ENCODE measurements at places on chromosomes 12 and 14. TPM values are rescaled to one million over a fixed set of nuclear protein-coding genes. Genes with fewer than 3 reads are reported as not detected.

The CCDC175 gene
- 1.1 TPM for total RNA-seq

The IL26 gene
- total RNA-seq = not detected

The FANCM gene
- 6.8 TPM for total RNA-seq

The TAS2R43 gene
- total RNA-seq = 2.2 TPM

GRCh38 chr14:73651005-73651404 is 6.2 kb downstream of the DNAL1 start:
- no peaks in the 10 kb centered on the region for H3K27me3 ChIP-seq
- H3K27ac ChIP-seq = no peak overlapping the region
- H3K36me3 ChIP-seq = no peaks in the 10 kb centered on the region
- H3K4me1 ChIP-seq = no peaks in the 10 kb centered on the region
- no peak for DNase-seq
- H3K4me3 ChIP-seq = no peak overlapping the region

GRCh38 chr14:75274899-75275569 is 3.6 kb upstream of the FOS start:
- H3K4me1 ChIP-seq = no peaks in the 10 kb centered on the region
- no peak overlapping the region for H3K27ac ChIP-seq
- H3K36me3 ChIP-seq = no peaks in the 10 kb centered on the region
- no peak overlapping the region for H3K4me3 ChIP-seq
- DNase-seq = no peak
- H3K27me3 ChIP-seq = peaks cover 2% of the 10 kb centered on the region

- H3K36me3 ChIP-seq = no peaks in the 10 kb centered on the region
- no peaks in the 10 kb centered on the region for H3K4me1 ChIP-seq
- no peak overlapping the region for H3K4me3 ChIP-seq
- DNase-seq = no peak
- H3K27me3 ChIP-seq = no peaks in the 10 kb centered on the region
Measured at GRCh38 chr12:108210001-108210400, 80.9 kb downstream of the WSCD2 start.

DNA sequence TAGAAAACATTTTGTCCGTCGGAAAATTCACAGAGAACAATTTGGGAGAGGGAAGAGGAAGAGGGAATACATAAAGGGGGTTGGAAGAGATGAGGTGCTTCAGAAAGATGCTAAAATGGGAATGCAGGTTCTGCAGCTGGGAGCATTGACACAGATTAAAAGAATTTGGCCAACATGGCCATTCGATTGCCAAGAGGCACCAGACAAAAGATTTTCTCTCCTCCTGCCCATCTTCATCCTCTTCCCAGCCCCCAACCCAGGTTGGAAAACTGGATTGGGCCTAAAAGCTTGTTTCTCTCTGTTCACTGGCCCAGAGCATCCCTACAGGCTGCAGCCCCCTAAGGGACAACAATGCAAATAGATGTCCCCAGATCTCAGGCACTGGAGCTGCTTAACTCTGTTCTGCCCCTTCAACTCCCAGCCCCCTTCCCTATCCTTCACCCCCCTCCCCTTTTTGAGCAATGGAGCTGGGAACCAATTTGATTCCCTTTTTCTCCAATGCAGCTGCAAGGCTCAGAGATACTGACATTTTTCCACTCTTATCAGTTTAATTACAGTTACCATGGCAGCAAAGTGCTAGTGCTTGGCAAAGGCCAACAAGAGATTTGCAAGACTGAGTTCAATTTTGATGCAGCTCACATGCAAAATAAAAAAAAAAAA is 1.9 kb downstream of the LMO3 start:
- no peaks in the 10 kb centered on the region for H3K36me3 ChIP-seq
- no peak overlapping the region for H3K4me3 ChIP-seq
- no peaks in the 10 kb centered on the region for H3K27me3 ChIP-seq
- H3K27ac ChIP-seq = no peak overlapping the region

DNA sequence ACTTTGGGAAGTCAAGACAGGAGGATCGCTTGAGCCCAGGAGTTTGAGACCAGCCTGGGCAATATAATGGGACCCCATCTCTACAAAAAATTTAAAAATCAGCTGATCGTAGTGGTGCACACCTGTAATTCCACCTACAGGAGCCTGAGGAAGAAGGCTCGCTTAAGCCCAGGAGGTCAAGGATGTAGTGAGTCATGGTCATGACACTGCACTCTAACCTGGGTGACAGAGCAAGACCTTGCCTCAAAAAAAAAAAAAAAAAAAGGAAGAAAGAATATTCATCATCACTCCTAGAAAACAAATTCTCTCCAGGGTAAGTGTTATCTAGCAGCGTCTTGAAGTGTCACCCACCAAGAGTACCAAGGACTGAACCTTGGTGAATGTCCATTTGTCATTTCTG is 34.2 kb upstream of the PLXNC1 start:
- DNase-seq = no peak
- no peak overlapping the region for H3K4me3 ChIP-seq
- no peaks in the 10 kb centered on the region for H3K4me1 ChIP-seq
- no peak overlapping the region for H3K27ac ChIP-seq
- H3K27me3 ChIP-seq = no peaks in the 10 kb centered on the region

GRCh38 chr12:100926669-100927248 is 132.2 kb downstream of the ANO4 start:
- no peaks in the 10 kb centered on the region for H3K4me1 ChIP-seq
- H3K27me3 ChIP-seq = no peaks in the 10 kb centered on the region
- no peak for DNase-seq
- H3K27ac ChIP-seq = no peak overlapping the region
- H3K36me3 ChIP-seq = no peaks in the 10 kb centered on the region

GRCh38 chr12:12646483-12647072 is 34.9 kb downstream of the CREBL2 start:
- no peak for DNase-seq
- H3K4me3 ChIP-seq = no peak overlapping the region
- no peaks in the 10 kb centered on the region for H3K4me1 ChIP-seq
- H3K27ac ChIP-seq = no peak overlapping the region
- H3K36me3 ChIP-seq = no peaks in the 10 kb centered on the region

- H3K4me3 ChIP-seq = no peak overlapping the region
- peaks cover 4% of the 10 kb centered on the region for H3K4me1 ChIP-seq
- DNase-seq = no peak
- no peaks in the 10 kb centered on the region for H3K36me3 ChIP-seq
- no peak overlapping the region for H3K27ac ChIP-seq
- no peaks in the 10 kb centered on the region for H3K27me3 ChIP-seq
Measured at GRCh38 chr14:98950353-98950895, 321.6 kb downstream of the BCL11B start.

- H3K27ac ChIP-seq = no peak overlapping the region
- no peak for DNase-seq
- H3K4me1 ChIP-seq = no peaks in the 10 kb centered on the region
- H3K36me3 ChIP-seq = no peaks in the 10 kb centered on the region
Measured at GRCh38 chr12:3325736-3326135, 165.3 kb upstream of the PRMT8 start.

- no peak overlapping the region for H3K27ac ChIP-seq
- H3K36me3 ChIP-seq = no peaks in the 10 kb centered on the region
- H3K4me1 ChIP-seq = no peaks in the 10 kb centered on the region
- DNase-seq = no peak
- no peaks in the 10 kb centered on the region for H3K27me3 ChIP-seq
- H3K4me3 ChIP-seq = no peak overlapping the region
Measured at GRCh38 chr14:62796431-62796830, 248.8 kb downstream of the KCNH5 start.

DNA sequence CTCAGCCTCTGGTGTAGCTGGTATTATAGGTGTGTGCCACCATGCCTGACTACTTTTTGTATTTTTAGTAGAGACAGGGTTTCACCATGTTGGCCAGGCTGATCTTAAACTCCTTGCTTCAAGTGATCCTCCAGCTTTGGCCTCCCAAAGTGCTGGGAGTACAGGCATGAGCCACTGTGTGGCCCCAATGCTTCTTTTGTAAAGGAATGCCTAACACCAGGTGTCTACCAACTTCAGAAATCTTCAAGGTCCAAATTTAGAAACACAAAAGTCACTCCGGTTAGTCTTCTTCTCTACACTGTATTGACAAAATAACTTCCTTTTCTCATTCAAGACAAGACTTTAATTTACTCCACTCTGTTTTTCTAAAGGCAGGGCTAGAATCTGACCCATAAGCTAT is 188.7 kb downstream of the PRKD1 start:
- peaks cover 2% of the 10 kb centered on the region for H3K4me1 ChIP-seq
- no peak for DNase-seq
- no peak overlapping the region for H3K4me3 ChIP-seq

- H3K4me1 ChIP-seq = peaks cover 1% of the 10 kb centered on the region
- no peak overlapping the region for H3K27ac ChIP-seq
- no peaks in the 10 kb centered on the region for H3K36me3 ChIP-seq
- no peaks in the 10 kb centered on the region for H3K27me3 ChIP-seq
- H3K4me3 ChIP-seq = no peak overlapping the region
- no peak for DNase-seq
Measured at GRCh38 chr12:82781309-82781997, 94.7 kb downstream of the TMTC2 start.

GRCh38 chr12:113190761-113191160 is 5.2 kb downstream of the RITA1 start:
- H3K4me3 ChIP-seq = no peak overlapping the region
- no peak overlapping the region for H3K27ac ChIP-seq
- no peaks in the 10 kb centered on the region for H3K4me1 ChIP-seq
- no peaks in the 10 kb centered on the region for H3K36me3 ChIP-seq

- no peak overlapping the region for H3K4me3 ChIP-seq
- H3K27me3 ChIP-seq = no peaks in the 10 kb centered on the region
- peaks cover 2% of the 10 kb centered on the region for H3K4me1 ChIP-seq
- H3K36me3 ChIP-seq = no peaks in the 10 kb centered on the region
- DNase-seq = no peak
- no peak overlapping the region for H3K27ac ChIP-seq
Measured at GRCh38 chr14:68173227-68173972, 353.8 kb downstream of the RAD51B start.

DNA sequence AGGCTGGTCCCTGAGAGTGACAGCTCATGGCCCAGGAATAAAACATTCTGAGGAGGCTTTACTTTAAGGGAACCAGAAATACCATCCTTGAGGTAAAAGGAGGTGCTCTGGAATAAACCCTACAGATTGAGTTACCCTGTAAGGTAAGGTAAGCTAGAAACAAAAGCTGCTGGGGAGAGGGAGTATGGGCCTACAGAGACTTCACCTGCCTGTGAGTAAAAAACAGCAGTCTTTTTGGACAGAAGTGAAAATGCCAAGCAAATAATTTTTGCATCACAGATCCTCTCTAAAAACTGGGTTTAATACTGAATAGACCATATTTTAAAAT is 41.2 kb downstream of the CORO1C start:
- H3K36me3 ChIP-seq = no peaks in the 10 kb centered on the region
- no peak for DNase-seq
- H3K4me1 ChIP-seq = peaks cover 5% of the 10 kb centered on the region
- no peaks in the 10 kb centered on the region for H3K27me3 ChIP-seq
- H3K27ac ChIP-seq = peak overlapping the region; percentile 98

DNA sequence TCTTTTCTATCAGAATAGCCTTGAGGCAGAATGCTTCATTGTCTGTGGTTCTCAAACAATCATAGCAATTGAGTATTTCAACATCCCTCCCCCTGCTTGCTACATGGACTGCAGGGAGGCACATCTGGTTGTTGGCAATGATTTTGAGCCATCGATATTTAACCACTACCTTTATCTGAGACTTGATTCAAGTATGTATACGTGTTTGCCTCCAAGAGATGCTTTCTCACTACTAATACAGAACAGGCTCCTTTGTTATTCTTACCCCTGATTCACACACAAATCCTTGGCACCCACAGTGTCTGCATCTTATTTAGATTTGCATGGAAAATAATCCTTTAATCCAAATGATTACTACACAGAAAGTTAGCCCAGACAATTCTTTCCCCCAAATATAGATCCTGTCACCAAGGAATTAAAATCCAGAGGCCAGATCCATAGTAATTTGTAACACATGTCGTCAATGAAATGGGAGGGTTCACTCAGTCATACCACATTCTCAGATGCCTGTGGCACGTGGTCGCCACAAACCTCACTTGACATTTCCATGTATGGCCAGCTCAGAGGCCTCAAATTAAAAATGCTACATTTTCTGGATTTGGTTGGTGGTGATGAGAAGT is 199.3 kb downstream of the ITPR2 start:
- no peak overlapping the region for H3K4me3 ChIP-seq
- no peak for DNase-seq
- H3K4me1 ChIP-seq = no peaks in the 10 kb centered on the region
- H3K27me3 ChIP-seq = no peaks in the 10 kb centered on the region
- no peaks in the 10 kb centered on the region for H3K36me3 ChIP-seq
- no peak overlapping the region for H3K27ac ChIP-seq

GRCh38 chr12:59040043-59040442 is 119.7 kb upstream of the LRIG3 start:
- no peaks in the 10 kb centered on the region for H3K36me3 ChIP-seq
- no peak overlapping the region for H3K27ac ChIP-seq
- H3K4me3 ChIP-seq = no peak overlapping the region
- DNase-seq = no peak
- H3K4me1 ChIP-seq = no peaks in the 10 kb centered on the region
- no peaks in the 10 kb centered on the region for H3K27me3 ChIP-seq

GRCh38 chr12:53232646-53233461 is 845 bp upstream of the RARG start:
- peak; percentile 84 for DNase-seq
- peaks cover 6% of the 10 kb centered on the region for H3K4me1 ChIP-seq
- peak overlapping the region; percentile 55 for H3K4me3 ChIP-seq
- no peaks in the 10 kb centered on the region for H3K27me3 ChIP-seq
- H3K36me3 ChIP-seq = no peaks in the 10 kb centered on the region

GRCh38 chr12:88448337-88448915 is 131.8 kb downstream of the KITLG start:
- H3K36me3 ChIP-seq = no peaks in the 10 kb centered on the region
- no peak overlapping the region for H3K27ac ChIP-seq
- no peaks in the 10 kb centered on the region for H3K27me3 ChIP-seq
- H3K4me1 ChIP-seq = no peaks in the 10 kb centered on the region
- H3K4me3 ChIP-seq = no peak overlapping the region

DNA sequence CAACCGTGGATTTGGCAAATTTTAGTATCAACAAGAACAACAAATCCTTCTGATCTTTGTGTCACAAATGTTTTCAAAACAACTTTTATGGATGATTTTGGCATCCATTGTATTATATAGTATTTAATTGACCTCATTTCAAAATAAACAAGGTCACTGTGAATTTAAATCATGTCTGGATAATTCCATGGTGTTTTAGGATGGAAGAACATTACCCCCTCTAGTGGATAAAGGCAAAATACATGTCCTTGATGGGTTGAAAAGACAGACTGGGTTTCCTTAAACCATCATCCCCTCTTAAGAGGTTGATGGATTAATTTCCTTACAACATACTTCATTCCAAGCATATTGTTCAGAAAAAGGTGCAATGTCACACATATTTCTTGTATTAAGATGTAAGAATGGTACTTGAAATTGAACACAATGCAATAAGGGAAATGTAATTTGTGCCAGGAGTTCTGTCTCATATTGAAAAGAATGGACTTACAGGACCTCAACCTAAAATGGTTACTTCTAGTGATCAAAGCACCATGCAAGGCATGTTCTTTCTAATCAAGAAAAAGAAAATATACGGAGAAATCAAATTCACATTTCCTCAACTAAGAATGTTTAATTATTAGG is 352.0 kb downstream of the BCAT1 start:
- no peaks in the 10 kb centered on the region for H3K27me3 ChIP-seq
- no peak for DNase-seq
- H3K4me1 ChIP-seq = peaks cover 2% of the 10 kb centered on the region
- no peak overlapping the region for H3K4me3 ChIP-seq
- H3K36me3 ChIP-seq = no peaks in the 10 kb centered on the region

Measured in aorta (tissue), 5 donors.